ENCODE measurements at places on chromosomes 3 and 15. TPM values are rescaled to one million over a fixed set of nuclear protein-coding genes. Genes with fewer than 3 reads are reported as not detected.

SLC24A5 gene
- not detected for total RNA-seq

CHRNA7 gene
- total RNA-seq: 0.23 TPM

ANKUB1 gene
- total RNA-seq: not detected

DNA sequence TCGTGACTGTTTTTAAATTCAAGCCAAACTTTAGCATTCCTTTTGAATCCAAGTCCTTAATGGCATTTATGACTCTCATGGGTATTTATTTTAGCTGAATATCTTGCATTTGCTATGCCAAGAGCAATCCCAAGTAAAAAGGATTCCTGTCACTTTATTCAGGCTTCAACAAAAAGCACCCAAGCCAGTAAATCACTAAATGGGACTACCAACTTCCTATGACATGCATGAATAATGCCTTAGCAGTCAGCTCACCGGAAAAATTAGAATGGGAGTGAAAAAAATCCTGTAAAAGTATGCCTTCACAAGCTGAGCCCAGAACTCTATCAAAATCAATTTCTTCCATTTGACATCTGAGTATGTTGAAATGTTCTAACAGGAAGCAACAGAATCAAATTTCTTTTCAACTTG, 1297.9 kb downstream of the ROBO2 start:
- no peak overlapping the region for H3K27ac ChIP-seq
- no peak for DNase-seq
- H3K27me3 ChIP-seq: no peaks in the 10 kb centered on the region
- no peak overlapping the region for H3K4me3 ChIP-seq

DNA sequence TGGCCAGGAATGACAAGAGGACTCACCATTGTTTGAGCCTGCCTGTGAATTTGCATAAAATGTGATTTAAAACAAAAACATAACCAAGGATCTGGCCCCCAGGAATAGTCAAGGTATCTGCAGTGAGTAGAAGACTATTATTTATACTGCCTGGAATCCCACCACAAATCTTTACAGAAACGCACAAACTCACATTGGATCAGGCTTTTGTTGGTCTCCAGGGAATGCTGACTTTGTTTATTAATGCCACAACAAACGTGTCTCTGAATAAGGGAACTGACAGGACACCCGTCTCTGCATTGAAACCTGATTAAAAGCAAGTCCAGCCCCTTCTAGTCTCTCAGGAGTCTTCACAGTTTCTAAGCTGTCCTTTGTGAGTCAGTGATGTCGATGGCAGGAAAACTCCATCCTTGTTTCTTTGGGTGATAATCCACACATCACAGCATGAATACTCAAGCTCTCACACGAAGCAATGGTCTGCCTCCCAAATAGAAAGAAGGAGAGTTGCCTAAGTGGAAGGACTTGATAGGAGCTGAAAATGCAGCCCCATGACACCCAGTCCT, 37.7 kb downstream of the CLDN18 start:
- no peak overlapping the region for H3K27ac ChIP-seq
- H3K27me3 ChIP-seq: no peaks in the 10 kb centered on the region
- no peak overlapping the region for H3K4me3 ChIP-seq
- H3K4me1 ChIP-seq: peaks cover 20% of the 10 kb centered on the region
- DNase-seq: no peak
- no peaks in the 10 kb centered on the region for H3K36me3 ChIP-seq

- no peak overlapping the region for H3K4me3 ChIP-seq
Observed at GRCh38 chr3:13529196-13530112, 19.5 kb upstream of the FBLN2 start.

- no peak overlapping the region for H3K4me3 ChIP-seq
- no peak overlapping the region for H3K27ac ChIP-seq
Observed at GRCh38 chr15:29233566-29233965, 36.1 kb downstream of the NSMCE3 start.

GRCh38 chr3:187167777-187168176, 28.5 kb upstream of the RPL39L start:
- no peaks in the 10 kb centered on the region for H3K36me3 ChIP-seq
- H3K4me3 ChIP-seq: no peak overlapping the region
- DNase-seq: no peak
- no peak overlapping the region for H3K27ac ChIP-seq
- H3K27me3 ChIP-seq: no peaks in the 10 kb centered on the region
- H3K4me1 ChIP-seq: peaks cover 15% of the 10 kb centered on the region

GRCh38 chr3:196399485-196399945, 32.7 kb downstream of the UBXN7 start:
- no peaks in the 10 kb centered on the region for H3K27me3 ChIP-seq
- H3K4me3 ChIP-seq: no peak overlapping the region
- H3K27ac ChIP-seq: peak overlapping the region; percentile 22
- peaks cover 5% of the 10 kb centered on the region for H3K4me1 ChIP-seq

DNA sequence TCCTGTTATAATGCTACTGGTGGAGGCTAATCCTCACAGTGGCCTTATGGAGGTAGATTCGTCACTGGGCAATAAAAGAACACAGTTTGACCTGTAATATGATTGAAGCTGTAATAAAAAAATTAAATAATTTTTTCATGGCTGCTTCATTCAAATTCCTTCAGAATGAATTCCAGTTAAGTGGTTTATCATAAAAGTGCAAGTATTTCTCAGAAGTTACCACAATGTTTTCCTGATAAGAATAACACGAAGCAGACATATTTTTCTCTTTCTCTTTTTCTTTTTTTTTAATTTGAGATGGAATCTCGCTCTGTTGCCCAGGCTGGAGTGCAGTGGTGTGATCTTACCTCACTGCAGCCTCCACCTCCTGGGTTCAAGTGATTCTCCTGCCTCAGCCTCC, 15.6 kb downstream of the B4GALT4 start:
- H3K4me3 ChIP-seq: no peak overlapping the region
- no peak overlapping the region for H3K27ac ChIP-seq
- H3K4me1 ChIP-seq: no peaks in the 10 kb centered on the region
- DNase-seq: no peak
- peaks cover 63% of the 10 kb centered on the region for H3K36me3 ChIP-seq

DNA sequence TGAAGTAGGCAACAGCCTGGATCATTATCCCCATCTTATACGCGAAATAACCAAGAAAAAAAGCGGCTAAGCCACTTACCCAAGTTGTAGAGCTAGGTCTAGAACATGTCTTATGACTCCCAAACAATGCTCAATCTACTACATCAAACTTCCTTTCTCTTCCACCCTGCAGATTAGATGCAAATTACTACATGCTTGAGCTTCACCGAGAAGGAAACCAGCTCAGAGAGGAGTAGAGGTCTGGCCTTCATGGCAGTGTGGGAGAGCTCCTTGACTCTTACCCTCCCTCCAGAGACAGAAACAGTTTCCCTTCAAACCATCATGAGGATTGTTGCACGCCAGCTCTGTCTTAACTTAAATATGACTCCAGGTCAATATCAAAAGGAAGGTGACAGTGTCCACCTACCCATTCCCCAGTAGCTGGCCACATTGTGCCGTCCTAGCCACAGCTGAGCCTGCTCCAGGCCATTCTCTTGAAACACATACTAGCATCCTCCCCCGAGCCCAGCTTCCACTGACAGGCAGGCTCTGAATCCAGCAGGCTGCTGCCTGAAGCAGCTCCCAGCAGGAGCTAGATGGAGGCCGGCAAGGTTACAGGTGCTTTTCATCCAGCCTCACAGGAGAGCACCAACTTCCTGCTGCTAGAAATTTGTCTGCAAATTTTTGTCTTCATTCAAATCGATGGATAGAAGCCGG, 56.8 kb downstream of the CPN2 start:
- no peak for DNase-seq
- H3K36me3 ChIP-seq: peaks cover 9% of the 10 kb centered on the region
- no peak overlapping the region for H3K27ac ChIP-seq
- no peaks in the 10 kb centered on the region for H3K27me3 ChIP-seq
- no peak overlapping the region for H3K4me3 ChIP-seq

DNA sequence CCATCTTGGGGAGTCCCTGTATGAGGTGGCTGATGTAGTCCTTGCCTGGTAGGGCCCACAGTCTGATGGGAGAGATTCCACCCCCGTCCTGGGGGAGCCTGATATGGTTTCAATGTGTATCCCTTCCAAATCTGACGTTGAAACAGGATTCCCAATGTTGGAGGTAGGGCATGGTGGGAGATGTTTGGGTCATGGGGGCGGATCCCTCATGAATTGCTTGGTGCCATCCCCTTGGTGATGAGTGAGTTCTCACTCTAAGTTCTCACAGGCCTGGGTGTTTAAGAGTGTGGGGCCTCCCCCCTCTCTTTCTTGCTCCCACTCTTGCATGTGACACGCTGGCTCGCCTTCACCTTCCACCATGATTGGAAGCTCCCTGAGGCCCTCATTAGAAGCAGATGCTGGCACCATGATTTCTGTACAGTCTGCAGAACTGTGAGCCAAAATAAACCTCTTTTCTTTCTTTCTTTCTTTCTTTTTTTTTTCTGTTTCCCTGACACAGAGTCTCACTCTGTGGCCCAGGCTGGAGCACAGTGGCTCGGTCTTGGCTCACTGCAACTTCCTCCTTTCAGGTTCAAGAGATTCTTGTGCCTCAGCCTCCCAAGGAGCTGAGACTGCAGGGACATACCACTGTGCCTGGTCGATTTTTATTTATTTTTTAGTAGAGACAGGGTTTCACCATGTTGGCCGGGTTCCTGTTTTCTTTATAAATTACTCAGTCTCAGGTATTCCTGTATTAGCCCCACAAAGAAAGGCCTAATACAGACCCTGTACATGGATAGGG, 28.6 kb downstream of the ITGA11 start:
- no peak for DNase-seq
- H3K4me1 ChIP-seq: peaks cover 7% of the 10 kb centered on the region
- no peak overlapping the region for H3K4me3 ChIP-seq
- no peaks in the 10 kb centered on the region for H3K27me3 ChIP-seq

- no peak overlapping the region for H3K4me3 ChIP-seq
- no peak for DNase-seq
- no peaks in the 10 kb centered on the region for H3K36me3 ChIP-seq
- no peaks in the 10 kb centered on the region for H3K27me3 ChIP-seq
- peak overlapping the region; percentile 38 for H3K27ac ChIP-seq
- H3K4me1 ChIP-seq: peaks cover 21% of the 10 kb centered on the region
Observed at GRCh38 chr15:68638953-68639515, 60.2 kb downstream of the CORO2B start.

DNA sequence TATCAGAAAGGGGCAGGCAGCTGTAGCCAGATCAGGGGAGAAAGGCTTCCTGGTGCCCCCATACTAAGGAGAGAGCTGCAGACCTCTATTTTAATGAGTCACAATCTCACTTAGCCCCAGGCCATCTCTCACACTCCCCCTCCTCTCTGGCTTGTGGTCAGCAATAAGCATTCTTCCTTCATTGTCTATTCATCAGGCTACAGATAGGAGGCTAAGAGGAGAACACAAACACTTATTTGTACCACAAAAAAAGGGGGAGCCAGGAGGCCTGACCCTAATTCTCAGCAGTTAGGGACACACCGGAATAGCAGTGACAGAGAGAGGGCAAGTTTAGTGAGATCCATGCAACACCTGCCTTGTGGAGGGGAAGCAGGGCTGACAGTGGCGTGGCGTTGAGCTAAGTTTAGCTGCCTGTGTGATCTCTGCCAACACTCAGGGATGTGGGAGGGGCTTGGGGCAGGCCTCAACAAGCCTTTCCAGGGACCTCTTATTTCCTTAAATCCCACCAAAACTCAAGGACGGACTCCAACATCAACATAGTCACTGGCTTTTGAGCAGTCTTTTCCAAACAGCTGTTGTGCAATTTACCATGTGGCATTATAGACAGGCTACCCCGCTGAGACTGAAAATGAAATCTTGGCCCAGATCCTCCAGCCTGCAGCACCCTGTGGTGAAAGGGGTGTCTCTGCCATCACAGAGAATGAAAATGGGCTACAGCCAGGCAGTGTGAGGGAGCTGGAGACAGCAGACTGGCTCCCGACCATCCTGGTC, 191.9 kb upstream of the TSC22D2 start:
- peak; percentile 96 for DNase-seq
- H3K27me3 ChIP-seq: peaks cover 2% of the 10 kb centered on the region
- peaks cover 14% of the 10 kb centered on the region for H3K4me1 ChIP-seq
- no peak overlapping the region for H3K27ac ChIP-seq
- no peaks in the 10 kb centered on the region for H3K36me3 ChIP-seq

- H3K36me3 ChIP-seq: no peaks in the 10 kb centered on the region
- no peak for DNase-seq
- no peaks in the 10 kb centered on the region for H3K27me3 ChIP-seq
Observed at GRCh38 chr3:128703561-128703960, 22.4 kb upstream of the RAB7A start.

DNA sequence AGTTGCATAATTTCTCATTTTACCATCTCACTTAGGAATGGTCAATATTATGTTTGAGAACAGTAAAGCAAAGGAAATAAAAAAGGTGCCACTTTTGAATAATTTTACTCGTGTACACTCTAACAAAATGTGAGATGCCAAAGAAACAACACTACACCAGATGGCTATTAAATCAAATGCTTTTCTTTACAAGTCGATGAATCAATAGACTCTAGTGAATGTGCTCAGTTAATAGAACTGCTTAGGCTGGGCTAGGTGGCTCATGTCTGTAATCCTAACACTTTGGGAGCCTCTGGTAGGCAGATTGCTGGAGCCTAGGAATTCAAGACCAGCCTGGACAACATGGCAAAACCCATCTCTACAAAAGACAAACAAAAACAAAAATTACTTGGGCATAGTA, 87.9 kb downstream of the ZNF609 start:
- no peak for DNase-seq
- peaks cover 5% of the 10 kb centered on the region for H3K4me1 ChIP-seq
- H3K27me3 ChIP-seq: no peaks in the 10 kb centered on the region

DNA sequence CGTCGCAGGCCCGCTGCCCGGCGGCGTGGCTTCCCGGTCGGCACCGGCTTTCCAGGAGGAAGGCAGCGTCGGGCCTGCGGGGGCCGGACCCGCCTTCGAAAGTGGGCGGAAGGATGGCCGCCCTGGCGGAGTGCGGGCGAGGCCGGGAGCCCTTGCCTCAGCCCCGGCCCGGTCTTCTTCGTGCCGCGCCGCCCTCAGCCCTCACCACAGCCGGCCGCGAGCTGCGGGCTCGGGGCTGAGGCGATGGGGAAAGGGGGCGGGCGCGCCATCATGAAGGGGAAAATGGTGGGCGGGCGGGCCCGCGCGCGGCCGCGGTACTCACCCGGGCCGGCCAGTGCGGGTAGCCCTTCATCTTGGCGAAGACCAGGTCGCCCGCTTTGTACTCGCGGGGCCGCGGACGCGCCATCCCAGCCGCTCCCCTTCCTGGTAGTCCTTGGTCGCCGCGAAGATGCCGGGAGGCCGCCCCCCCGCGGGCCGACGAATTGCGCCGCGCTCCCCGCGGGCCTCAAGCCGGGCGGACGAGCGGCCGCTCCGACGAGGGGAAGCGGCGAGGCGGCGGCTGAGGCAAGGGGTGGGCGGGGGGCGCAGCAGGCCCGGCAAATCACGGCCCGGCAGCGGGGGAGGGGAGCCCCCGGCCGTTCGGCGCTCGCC, 489 bp downstream of the HDGFL3 start:
- peak overlapping the region; percentile 91 for H3K27ac ChIP-seq
- peak; percentile 40 for DNase-seq
- H3K4me3 ChIP-seq: no peak overlapping the region
- H3K36me3 ChIP-seq: no peaks in the 10 kb centered on the region
- peaks cover 39% of the 10 kb centered on the region for H3K4me1 ChIP-seq
- no peaks in the 10 kb centered on the region for H3K27me3 ChIP-seq

Measured in MCF 10A (cell line).